ENCODE measurements at places on chromosomes 5 and 9.

GRCh38 chr9:110180511-110181434 is 27.2 kb downstream of the C9orf152 start:
- DNase-seq = peak; percentile 50

DNA sequence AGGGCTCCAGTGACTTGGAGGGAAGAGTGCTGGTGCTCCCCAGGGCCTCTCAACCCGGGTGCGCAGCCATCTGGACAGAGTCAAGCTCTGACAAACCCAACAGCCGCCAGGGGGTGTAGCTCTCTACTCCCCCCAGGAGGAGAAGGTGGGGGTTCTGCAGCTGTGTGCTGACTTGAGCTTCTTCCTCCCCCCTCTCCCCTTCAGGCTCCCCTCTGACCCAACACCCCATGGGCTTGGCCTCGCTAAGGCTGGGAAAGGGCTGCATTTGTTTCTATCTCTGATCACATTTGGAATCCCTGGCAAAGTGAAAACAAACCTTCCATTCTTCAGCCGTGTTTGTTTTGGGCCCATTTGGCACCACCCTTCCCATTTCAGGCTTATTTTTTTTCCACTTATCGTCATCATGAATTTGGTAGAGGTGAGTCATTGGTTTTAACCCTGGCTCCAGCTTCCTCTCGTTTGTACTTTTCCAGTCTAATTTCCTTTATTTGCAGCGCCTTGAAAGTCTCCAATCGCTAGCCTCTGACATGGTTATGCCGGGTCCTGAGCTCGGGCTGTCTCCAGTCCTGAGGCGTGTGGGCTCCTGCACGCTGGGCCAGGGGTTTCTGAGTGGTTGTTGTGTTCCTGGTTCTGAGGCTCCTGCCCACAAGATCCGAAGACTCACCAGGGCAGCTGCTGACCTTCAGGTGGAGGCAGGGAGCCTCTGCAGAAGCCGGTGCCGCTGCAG is 36.1 kb downstream of the DAP start:
- peak; percentile 100 for DNase-seq

- DNase-seq = no peak
Observed at GRCh38 chr5:180133971-180134508, 62.5 kb upstream of the RNF130 start.

DNA sequence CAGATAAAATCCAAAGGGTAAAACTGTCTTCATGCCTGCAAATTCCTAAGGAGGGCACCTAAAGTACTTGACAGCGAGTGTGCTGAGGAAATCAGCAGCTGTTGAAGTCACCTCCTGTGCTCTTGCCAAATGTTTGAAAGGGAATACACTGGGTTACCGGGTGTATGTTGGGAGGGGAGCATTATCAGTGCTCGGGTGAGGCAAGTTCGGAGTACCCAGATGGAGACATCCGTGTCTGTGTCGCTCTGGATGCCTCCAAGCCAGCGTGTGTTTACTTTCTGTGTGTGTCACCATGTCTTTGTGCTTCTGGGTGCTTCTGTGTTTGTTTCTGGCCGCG is 727 bp upstream of the ADRB2 start:
- no peak for DNase-seq

Measured in HT1080 (cell line).